HFFc6 (cell line): ENCODE measurements at places on chromosomes 3 and 15.
A peak's percentile ranks its signal among the peaks of the same experiment; 100 is the strongest.

DNA sequence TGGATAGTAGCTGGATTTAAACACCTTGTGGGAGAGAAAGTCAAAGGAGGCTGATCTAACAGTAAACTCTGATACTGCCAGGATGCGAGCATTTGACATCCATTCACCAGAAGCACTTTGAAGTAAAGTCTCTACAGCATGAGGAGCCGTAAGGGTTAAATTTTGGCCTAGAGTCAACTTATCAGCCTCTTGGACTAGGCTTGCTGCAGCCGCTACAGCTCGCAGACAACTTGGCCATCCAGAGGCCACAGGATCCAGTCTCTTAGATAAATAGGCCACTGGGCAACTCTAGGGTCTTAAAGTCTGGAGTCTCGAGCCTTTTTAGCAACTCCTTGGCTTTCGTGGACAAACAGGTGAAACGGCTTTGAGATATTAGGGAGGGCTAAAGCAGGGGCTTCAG, 61.4 kb downstream of the PLSCR2 start:
- no peak for DNase-seq

- no peak for DNase-seq
These were observed 15.3 kb downstream of the SPCS1 start for GRCh38 chr3:52721002-52721729.

GRCh38 chr3:194250098-194251002, 100.8 kb downstream of the CPN2 start:
- no peak for DNase-seq

- DNase-seq = no peak
These were observed 128.9 kb downstream of the KLF13 start for GRCh38 chr15:31455499-31455898.

GRCh38 chr3:42755681-42756578, 17.1 kb downstream of the CCDC13 start:
- DNase-seq = peak; percentile 31

GRCh38 chr3:61894988-61895935, 333.9 kb downstream of the PTPRG start:
- peak; percentile 85 for DNase-seq

DNA sequence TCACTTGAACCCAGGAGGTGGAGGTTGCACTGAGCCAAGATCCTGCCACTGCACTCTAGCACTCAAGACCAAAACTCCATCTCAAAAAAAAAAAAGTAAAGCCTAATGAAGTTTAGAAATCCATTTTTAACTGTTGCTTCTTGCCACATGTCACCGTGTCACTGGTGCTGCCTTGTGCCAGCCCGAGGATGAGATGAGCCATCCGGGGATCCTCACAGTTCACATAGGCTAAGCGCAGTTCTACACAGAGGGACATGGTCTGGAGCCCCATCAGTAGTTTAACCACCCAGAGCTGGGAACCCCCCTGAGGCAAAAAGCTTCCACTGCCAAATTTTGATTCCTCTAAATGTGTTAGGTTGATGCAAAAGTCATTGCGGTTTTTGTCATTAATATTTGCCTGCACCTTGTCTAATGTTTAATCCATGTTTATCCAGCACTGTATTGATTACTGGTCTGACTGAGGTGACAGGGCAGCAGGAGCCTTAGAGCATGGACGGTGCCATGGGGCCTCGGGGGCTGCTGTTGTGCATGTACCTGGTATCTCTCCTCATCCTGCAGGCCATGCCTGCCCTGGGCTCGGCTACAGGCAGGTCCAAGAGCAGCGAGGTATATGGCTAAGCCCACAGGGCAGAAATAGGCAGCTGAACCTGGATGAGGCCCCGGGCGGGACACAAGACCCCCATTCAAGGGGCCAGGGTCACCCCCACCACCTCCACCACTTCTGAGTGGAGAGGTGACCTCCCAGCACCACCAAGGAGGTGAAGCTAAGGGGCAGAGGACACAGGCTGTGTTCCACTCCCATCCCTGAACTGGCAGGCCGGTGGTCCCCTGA, at the start of gene ITIH1:
Gene ITIH1 (plus strand): TSS at position 473 of the 832 bp plus-strand sequence. CDS start 17 bp downstream, at position 490.
- DNase-seq = no peak
